Activated B cell treated with CpG ODN at 0.5 μM for 24 hours (primary cell): ENCODE measurements at places on chromosomes 2 and 18. TPM values are rescaled to one million over a fixed set of nuclear protein-coding genes. Genes with fewer than 3 reads are reported as not detected.

The ELOA2 gene
- total RNA-seq, result not detected in 2 replicates

- DNase-seq, result no peak
Observed at GRCh38 chr2:80464275-80464674, 159.7 kb upstream of the LRRTM1 start.

DNA sequence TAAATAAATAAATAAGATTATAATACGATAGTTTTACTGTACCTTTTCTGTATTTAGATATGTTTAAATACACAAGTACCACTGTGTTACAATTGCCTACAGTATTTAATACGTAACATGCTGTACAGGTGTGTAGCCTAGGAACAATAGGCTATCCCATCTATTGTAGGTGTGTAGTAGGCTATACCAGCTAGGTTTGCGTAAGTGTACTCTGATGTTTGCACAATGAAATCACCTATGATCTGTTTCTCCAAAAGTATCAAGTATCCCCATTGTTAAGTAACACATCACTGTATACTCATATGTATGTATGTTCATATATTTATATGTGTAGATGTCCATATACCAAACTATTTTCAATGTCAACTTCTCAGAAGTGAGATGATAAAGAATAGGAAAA lies 118.2 kb upstream of the RND3 start:
- no peak for DNase-seq

The PARD3B gene
- not detected in 2 replicates for total RNA-seq

GRCh38 chr18:21453511-21453901 lies 147.0 kb downstream of the ESCO1 start:
- no peak for DNase-seq

DNA sequence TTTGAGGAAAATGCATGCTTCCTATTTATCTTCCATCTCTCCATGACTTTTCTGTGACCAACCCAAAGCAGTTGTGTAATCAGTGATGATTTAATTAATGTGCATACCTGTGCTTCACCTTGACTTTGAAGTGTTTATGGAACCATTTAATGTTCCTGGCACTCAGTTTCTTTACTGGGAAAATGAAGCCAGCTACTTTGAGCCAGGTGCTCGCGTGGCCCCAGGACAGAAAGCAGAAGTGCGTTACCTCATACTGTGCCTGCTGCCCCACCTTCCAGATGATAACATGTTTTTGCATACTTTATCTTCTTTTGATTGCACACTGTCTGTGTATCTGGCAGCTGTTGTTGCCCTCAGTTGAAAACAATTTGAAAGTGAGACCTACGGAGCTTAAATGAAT lies 61.3 kb downstream of the PMAIP1 start:
- no peak for DNase-seq

The FSIP2 gene
- 0.07 and 0.24 TPM in 2 replicates for total RNA-seq

- no peak for DNase-seq
Observed at GRCh38 chr2:241088376-241088775, 13.7 kb downstream of the MTERF4 start.

The B3GNT7 gene
- 23.7 and 24.4 TPM in 2 replicates for total RNA-seq

GRCh38 chr2:60796573-60797509 lies 40.8 kb downstream of the PAPOLG start:
- no peak for DNase-seq

DNA sequence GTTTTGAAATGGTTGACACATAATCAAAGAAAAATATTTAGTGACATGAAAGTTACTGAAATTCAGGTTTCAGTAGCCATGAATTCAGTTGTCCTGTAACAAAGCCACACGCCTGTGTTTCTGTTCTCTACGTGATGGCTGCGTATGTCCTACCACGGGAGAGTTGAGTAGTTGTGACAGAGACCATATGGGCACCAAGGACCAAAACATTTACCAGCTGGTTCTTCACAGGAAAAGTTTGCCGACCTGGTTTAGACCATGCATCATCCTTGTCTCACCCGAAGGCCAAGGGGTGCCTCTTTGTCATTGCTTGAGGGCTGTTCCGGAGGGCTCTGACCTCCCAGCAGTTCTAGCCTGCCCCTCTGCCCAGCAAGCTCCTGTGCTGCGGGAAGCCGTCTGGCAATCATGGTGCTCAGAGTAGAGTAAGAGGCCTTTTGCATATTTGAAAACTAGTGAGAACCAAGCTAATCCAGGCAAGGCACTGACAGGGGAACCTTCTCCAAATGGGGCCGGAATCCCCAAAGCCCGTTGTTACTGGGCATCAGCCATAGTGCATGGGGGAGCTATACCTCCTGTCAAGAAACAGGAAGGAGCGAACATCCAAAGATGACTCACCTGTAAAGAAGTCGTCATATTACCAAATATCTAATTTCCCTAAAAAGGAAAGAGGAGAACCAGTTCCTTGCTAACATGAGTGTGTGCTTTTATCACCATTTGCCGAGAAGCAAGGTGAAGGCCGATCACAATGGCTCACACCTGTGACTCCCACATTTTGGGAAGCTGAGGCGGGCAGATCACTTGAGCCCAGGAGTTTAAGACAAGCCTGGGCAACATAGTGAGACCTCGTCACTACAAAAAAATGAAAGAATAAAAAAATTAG lies 92.6 kb upstream of the RAB12 start:
- no peak for DNase-seq
